ENCODE measurements at places on chromosomes 2 and 18.

DNA sequence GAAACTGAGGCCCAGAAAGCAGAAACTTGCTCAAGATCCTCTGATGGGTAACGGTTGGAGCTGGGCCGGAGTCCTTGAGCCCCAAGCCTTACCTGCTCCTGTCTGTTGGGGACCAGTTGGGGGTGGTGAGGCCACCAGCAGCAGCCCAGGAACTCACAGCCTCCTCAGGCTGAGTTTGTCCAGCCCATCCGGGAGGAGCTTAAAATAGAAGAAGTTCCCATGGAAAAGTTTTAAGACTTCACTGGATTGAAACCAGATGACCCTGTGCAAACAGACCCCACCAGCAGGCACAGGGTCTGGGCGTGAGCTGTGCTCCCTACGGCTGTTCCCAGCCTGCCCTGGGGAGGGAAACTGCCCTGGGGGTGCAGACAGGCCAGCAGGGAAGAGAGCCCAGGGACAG, 40.6 kb upstream of the FOSL2 start:
- DNase-seq = no peak

- DNase-seq = no peak
Measured at GRCh38 chr2:83757329-83757728, 701.8 kb downstream of the SUCLG1 start.

- no peak for DNase-seq
Measured at GRCh38 chr18:77811503-77811902, 561.9 kb downstream of the GALR1 start.

- no peak for DNase-seq
Measured at GRCh38 chr2:16393500-16394071, 272.0 kb downstream of the CYRIA start.

GRCh38 chr2:207254591-207255464, 89.1 kb upstream of the KLF7 start:
- no peak for DNase-seq

DNA sequence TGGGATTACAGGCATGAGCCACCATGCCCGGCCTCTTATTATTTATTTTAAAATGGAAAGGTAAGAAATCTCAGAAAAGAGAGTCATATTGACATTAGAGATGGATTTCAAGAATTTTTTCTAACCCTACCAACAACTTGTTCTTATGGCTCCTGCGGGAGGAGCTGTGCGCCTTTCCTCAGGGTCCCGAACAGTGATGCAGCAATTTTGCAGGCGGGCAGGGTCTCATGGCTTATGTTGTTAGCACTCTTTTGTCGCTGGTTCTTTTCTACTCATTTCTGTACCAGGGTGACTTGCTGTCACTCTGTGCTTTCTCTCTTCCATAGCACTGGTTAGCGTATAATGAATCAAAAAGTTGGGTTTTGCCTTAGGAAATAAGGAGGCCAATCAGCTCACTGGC, 148.8 kb upstream of the DLGAP1 start:
- no peak for DNase-seq

GRCh38 chr2:238549866-238550265, 123.1 kb downstream of the ASB1 start:
- DNase-seq = no peak

GRCh38 chr2:43224131-43224570, 2.3 kb downstream of the ZFP36L2 start:
- DNase-seq = peak; percentile 43
